ENCODE measurements at places on chromosomes 5 and 9.
A peak's percentile ranks its signal among the peaks of the same experiment; 100 is the strongest.

- peak; percentile 84 for DNase-seq
- peak overlapping the region; percentile 93 for H3K27ac ChIP-seq
- H3K36me3 ChIP-seq: peaks cover 85% of the 10 kb centered on the region
- H3K4me1 ChIP-seq: peaks cover 59% of the 10 kb centered on the region
- H3K27me3 ChIP-seq: no peaks in the 10 kb centered on the region
Measured at GRCh38 chr9:136511670-136512592, 29.1 kb upstream of the SEC16A start.

- H3K4me1 ChIP-seq: no peaks in the 10 kb centered on the region
- no peak overlapping the region for H3K27ac ChIP-seq
- no peaks in the 10 kb centered on the region for H3K36me3 ChIP-seq
- H3K4me3 ChIP-seq: no peak overlapping the region
- no peaks in the 10 kb centered on the region for H3K27me3 ChIP-seq
- DNase-seq: no peak
Measured at GRCh38 chr9:79189511-79189924, 382.2 kb upstream of the TLE4 start.

- H3K36me3 ChIP-seq: no peaks in the 10 kb centered on the region
- no peaks in the 10 kb centered on the region for H3K27me3 ChIP-seq
- H3K27ac ChIP-seq: no peak overlapping the region
- no peak for DNase-seq
- no peak overlapping the region for H3K4me3 ChIP-seq
Measured at GRCh38 chr5:56685503-56686217, 129.7 kb upstream of the MAP3K1 start.

GRCh38 chr5:13027874-13028273 is 916.6 kb downstream of the DNAH5 start:
- no peak overlapping the region for H3K4me3 ChIP-seq
- no peak overlapping the region for H3K27ac ChIP-seq
- no peak for DNase-seq
- no peaks in the 10 kb centered on the region for H3K36me3 ChIP-seq

DNA sequence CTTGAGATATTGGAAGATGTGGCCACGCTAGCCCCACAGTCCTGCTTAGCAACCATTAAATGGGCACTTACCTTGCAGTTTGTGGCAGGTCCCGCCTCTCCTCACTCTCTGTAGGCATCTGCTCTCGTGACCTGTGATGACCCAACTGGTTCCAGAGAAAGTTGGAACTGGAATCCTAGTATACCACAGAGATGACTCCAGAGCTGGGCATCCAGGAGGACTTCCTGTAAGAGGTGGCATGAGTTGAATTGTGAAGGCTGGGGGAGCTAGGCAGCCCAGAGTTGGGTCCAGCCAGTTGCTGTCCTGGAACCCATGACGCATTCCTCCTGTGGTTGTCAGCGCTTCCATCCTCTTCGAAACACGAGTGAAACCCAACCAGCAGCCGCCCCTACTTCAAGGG is 1.6 kb upstream of the ADAMTS2 start:
- no peak overlapping the region for H3K27ac ChIP-seq
- peaks cover 21% of the 10 kb centered on the region for H3K4me1 ChIP-seq
- H3K36me3 ChIP-seq: no peaks in the 10 kb centered on the region
- no peak overlapping the region for H3K4me3 ChIP-seq
- H3K27me3 ChIP-seq: peaks cover 98% of the 10 kb centered on the region

DNA sequence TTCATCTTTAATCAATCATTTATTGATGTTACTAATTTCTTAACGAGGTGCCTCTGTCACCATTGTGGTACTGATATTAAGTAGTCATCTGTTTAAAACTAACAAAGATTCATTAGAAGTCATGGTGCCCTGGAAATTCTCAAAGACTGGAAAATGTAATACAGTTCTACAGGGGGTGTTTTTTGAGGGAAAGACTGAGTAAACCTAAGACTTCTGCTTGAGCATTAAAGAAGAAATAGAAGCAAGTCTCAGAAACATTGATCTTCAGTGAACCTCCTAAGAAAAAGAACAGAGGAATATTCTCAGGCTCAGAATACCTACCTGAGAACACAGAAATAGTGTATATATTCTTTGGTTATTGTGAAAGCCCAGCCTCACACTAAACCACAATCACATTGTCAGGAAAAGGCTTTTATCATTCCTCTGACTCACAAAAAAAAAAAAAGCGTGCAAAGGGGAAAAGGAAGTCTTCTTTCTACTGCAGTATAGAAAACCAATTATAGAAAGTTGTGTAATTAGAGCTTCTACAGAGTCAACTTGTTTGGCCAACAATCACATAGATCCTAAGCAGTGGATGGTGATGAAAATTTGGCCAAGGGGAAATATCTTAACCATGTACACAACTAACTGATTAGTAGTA is 60.8 kb downstream of the HINT1 start:
- H3K27ac ChIP-seq: no peak overlapping the region
- no peak for DNase-seq
- H3K4me3 ChIP-seq: no peak overlapping the region
- H3K27me3 ChIP-seq: no peaks in the 10 kb centered on the region

GRCh38 chr5:143208781-143209510 is 194.5 kb downstream of the NR3C1 start:
- no peak for DNase-seq
- H3K36me3 ChIP-seq: no peaks in the 10 kb centered on the region
- peak overlapping the region; percentile 56 for H3K27ac ChIP-seq
- H3K27me3 ChIP-seq: no peaks in the 10 kb centered on the region
- H3K4me1 ChIP-seq: peaks cover 75% of the 10 kb centered on the region

- peaks cover 40% of the 10 kb centered on the region for H3K27me3 ChIP-seq
- peak; percentile 71 for DNase-seq
- peaks cover 13% of the 10 kb centered on the region for H3K4me1 ChIP-seq
- H3K36me3 ChIP-seq: peaks cover 11% of the 10 kb centered on the region
- H3K27ac ChIP-seq: no peak overlapping the region
- H3K4me3 ChIP-seq: no peak overlapping the region
Measured at GRCh38 chr9:137445275-137445807, 4.2 kb upstream of the ENTPD8 start.

- H3K4me1 ChIP-seq: peaks cover 49% of the 10 kb centered on the region
- DNase-seq: no peak
- H3K36me3 ChIP-seq: no peaks in the 10 kb centered on the region
- H3K27me3 ChIP-seq: no peaks in the 10 kb centered on the region
- H3K4me3 ChIP-seq: no peak overlapping the region
- H3K27ac ChIP-seq: no peak overlapping the region
Measured at GRCh38 chr5:126927429-126927828, 102.9 kb downstream of the MARCHF3 start.

- no peak for DNase-seq
- H3K4me3 ChIP-seq: no peak overlapping the region
- H3K27ac ChIP-seq: no peak overlapping the region
- no peaks in the 10 kb centered on the region for H3K4me1 ChIP-seq
- H3K36me3 ChIP-seq: peaks cover 75% of the 10 kb centered on the region
Measured at GRCh38 chr5:77430726-77431125, 61.4 kb downstream of the WDR41 start.

- no peak overlapping the region for H3K27ac ChIP-seq
- no peak overlapping the region for H3K4me3 ChIP-seq
- peaks cover 9% of the 10 kb centered on the region for H3K27me3 ChIP-seq
- H3K4me1 ChIP-seq: no peaks in the 10 kb centered on the region
- no peaks in the 10 kb centered on the region for H3K36me3 ChIP-seq
Measured at GRCh38 chr5:2887481-2888348, 136.2 kb upstream of the IRX2 start.

DNA sequence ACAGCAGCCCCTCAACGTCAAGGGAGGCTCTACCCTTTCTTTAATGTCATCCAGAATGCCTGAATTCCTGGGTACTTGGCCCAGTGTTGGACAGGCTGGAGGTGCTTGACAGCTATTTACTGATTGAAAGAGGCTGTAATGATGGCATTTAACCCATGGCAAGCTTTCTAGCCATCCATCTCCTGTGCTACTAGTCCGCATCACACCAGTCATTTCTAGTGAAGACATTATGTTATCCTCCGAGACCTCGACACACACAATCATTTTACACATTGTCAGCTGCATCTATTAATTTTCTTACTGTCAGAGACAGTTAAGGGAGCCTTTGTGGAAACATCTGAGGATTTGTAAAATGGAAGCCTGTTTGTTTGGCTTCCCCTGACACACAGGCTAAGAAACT is 149.3 kb upstream of the FSTL4 start:
- no peak overlapping the region for H3K27ac ChIP-seq
- no peak overlapping the region for H3K4me3 ChIP-seq

DNA sequence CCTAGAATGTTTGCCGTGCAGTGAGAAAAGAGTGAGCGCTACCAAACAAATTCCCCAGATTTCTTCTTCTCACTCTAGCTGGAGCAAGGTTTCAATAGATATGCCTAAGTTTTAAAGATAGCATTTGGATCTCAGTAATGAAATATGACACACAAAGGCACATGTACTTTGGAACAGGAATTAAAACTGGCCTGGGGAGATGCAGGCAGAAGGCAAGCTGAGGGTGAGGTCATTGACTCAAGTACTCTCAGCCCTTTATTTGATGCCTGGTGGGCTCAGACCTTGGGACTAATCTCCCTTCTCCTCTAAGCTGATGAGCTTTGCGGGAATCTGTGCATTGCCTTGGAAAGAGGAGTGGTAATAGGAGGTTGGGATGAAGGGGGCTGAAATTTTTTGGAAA is 323.3 kb upstream of the SLC30A5 start:
- no peaks in the 10 kb centered on the region for H3K36me3 ChIP-seq
- H3K4me3 ChIP-seq: no peak overlapping the region
- H3K4me1 ChIP-seq: peaks cover 8% of the 10 kb centered on the region
- no peak for DNase-seq
- H3K27me3 ChIP-seq: no peaks in the 10 kb centered on the region
- no peak overlapping the region for H3K27ac ChIP-seq

GRCh38 chr9:127968700-127969383 is 11.9 kb downstream of the EEIG1 start:
- H3K4me1 ChIP-seq: peaks cover 100% of the 10 kb centered on the region
- peak overlapping the region; percentile 0 for H3K4me3 ChIP-seq
- H3K27me3 ChIP-seq: no peaks in the 10 kb centered on the region

DNA sequence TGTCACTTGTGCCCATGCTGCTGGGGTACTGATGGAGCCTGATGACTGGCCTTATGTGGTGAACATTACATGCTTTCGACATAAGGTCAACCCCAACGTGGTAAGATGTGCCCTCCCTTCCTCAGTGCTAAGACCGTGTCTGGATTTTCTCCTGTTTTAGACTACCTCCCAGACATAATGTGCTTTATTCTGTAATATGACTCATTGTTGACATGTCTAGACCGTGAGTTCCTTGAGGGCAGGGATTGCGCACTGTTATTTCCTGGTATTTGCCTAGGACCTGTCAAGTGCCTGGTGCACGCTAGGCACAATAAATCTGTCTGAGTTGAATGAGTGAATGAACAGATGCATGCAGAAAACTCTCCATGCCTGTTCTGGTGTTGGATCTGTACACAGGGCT is 346.0 kb downstream of the KDM4C start:
- H3K27me3 ChIP-seq: no peaks in the 10 kb centered on the region
- peaks cover 27% of the 10 kb centered on the region for H3K36me3 ChIP-seq
- no peak for DNase-seq
- H3K4me3 ChIP-seq: no peak overlapping the region

GRCh38 chr5:68409259-68409658 is 193.7 kb downstream of the PIK3R1 start:
- no peaks in the 10 kb centered on the region for H3K4me1 ChIP-seq
- DNase-seq: no peak
- no peak overlapping the region for H3K27ac ChIP-seq
- no peaks in the 10 kb centered on the region for H3K27me3 ChIP-seq
- no peak overlapping the region for H3K4me3 ChIP-seq

DNA sequence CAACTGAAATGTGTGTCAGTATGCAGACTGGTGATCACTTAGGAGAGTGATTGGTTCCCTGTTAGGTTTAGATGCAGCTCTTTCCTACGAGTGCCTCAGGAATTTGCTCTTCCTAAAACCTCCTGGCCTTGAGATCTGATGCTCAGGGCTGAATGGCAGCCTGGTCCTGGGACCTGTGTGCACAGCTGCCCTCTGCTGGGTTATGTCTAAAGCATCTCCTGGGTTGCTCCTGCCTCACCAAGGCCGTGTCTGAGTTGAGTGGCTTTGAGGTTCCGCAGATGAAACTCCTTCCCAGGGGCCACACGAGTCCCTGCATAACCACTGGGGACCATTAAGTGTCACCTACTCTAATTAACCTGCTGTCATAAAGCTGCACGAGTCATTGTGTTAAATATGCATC is 59.5 kb downstream of the MVB12B start:
- no peaks in the 10 kb centered on the region for H3K27me3 ChIP-seq
- DNase-seq: no peak
- peaks cover 16% of the 10 kb centered on the region for H3K36me3 ChIP-seq
- H3K27ac ChIP-seq: no peak overlapping the region
- no peaks in the 10 kb centered on the region for H3K4me1 ChIP-seq
- H3K4me3 ChIP-seq: no peak overlapping the region

DNA sequence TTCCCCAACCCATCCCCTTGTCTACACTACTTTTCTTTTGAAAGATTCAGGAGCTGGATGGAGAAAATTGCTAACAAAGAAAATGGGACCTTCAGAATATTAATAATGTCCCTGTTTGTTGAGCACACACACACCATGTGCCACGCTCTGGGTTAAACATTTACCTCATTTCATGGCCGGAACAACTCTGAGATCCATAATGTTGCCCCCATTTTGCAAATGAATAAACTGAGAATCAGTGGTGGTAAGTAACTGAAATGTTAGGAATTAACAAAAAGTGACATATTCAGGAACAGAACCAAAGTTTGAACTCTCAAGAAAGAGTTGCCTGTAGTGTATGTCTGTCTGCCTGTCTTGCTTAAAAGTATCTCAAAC is 51.4 kb upstream of the SMAD5 start:
- H3K4me1 ChIP-seq: peaks cover 53% of the 10 kb centered on the region
- DNase-seq: no peak
- peak overlapping the region; percentile 91 for H3K27ac ChIP-seq
- no peaks in the 10 kb centered on the region for H3K27me3 ChIP-seq
- no peaks in the 10 kb centered on the region for H3K36me3 ChIP-seq

DNA sequence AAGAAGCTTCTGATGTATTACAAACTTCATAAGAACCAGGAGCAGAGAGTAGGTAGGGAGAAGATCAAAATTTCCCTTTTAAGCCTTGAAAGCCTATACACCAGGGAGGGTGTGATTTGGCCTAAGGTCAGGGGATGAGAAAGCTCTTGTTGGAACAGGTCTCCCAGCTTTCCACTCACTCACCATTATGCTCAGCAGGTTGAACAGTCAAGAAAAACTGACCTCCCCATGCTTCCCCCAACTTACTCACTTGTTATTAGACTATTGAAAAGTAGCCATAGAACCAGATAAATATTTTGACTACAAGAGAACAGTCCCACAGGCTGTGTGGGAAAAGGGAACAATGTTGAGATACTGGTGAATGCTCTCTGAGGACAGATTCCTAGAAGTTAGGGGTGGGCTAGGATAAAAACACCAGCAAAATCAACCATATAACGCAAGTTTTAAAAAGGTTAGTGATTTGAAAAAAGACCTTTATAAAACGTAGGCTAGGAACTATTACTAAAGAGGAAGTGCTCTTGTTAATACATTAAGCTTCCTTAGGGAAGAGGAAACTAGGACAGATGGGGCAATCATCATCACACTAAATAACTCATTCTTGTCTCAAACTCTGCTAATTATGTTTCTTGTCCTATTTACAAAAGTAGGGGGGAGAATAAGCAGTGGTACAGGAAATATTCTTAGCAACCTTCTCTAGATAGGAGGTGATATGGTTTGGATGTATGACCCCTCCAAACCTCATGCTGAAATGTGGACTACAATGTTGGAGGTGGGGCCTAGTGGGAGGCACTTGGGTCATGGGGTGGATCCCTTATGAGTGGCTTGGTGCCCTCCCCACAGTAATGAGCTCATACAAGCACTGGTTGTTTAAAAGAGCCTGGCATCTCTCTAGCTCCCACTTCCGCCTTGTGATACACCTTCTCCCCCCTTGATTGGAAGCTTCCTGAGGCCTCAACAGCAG is 31.0 kb downstream of the PCDHGC5 start:
- peaks cover 27% of the 10 kb centered on the region for H3K36me3 ChIP-seq
- H3K27me3 ChIP-seq: no peaks in the 10 kb centered on the region
- peaks cover 92% of the 10 kb centered on the region for H3K4me1 ChIP-seq
- no peak for DNase-seq
- H3K4me3 ChIP-seq: no peak overlapping the region

Measured in left ventricle myocardium inferior (tissue), 1 donor.